ENCODE measurements at places on chromosomes 11 and 22. TPM values are rescaled to one million over a fixed set of nuclear protein-coding genes. Genes with fewer than 3 reads are reported as not detected.

Gene CCDC188
- 0.93 TPM for total RNA-seq

Gene NRIP3
- 0.37 TPM for total RNA-seq

Gene DNAJB7
- not detected for total RNA-seq

Gene APOBEC3B
- 1.0 TPM for total RNA-seq

Gene TRIM5
- 28.6 TPM for total RNA-seq

Gene OR5D18
- not detected for total RNA-seq

Gene IGHMBP2
- 19.8 TPM for total RNA-seq

Gene MYBPC3
- total RNA-seq = not detected

Gene KDELR3
- 11.5 TPM for total RNA-seq

Gene OR5D14
- total RNA-seq = not detected

Gene CDC42BPG
- 3.7 TPM for total RNA-seq

Gene KCNJ4
- total RNA-seq = not detected

Measured in MCF 10A (cell line).